ENCODE measurements at places on chromosomes 4 and X. TPM values are rescaled to one million over a fixed set of nuclear protein-coding genes. Genes with fewer than 3 reads are reported as not detected.

GRCh38 chr4:107757283-107757682 lies 37.2 kb upstream of the PAPSS1 start:
- no peak overlapping the region for H3K27ac ChIP-seq
- DNase-seq, result no peak
- no peaks in the 10 kb centered on the region for H3K4me1 ChIP-seq
- no peak overlapping the region for H3K4me3 ChIP-seq
- H3K36me3 ChIP-seq, result no peaks in the 10 kb centered on the region

DNA sequence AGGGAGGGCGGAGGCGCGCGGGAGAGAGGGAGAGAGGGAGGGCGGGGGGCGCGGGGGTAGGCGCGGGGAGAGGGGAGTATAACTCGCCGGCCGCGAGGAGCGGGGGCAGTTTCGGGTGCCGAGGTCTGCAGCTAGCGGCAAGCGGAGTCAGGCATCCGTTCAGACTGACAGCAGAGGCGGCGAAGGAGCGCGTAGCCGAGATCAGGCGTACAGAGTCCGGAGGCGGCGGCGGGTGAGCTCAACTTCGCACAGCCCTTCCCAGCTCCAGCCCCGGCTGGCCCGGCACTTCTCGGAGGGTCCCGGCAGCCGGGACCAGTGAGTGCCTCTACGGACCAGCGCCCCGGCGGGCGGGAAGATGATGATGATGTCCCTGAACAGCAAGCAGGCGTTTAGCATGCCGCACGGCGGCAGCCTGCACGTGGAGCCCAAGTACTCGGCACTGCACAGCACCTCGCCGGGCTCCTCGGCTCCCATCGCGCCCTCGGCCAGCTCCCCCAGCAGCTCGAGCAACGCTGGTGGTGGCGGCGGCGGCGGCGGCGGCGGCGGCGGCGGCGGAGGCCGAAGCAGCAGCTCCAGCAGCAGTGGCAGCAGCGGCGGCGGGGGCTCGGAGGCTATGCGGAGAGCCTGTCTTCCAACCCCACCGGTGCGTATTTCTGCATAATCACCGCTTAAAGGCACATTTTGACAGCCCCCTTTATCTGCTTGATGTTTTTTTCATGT lies at the start of gene POU4F2:
Gene POU4F2 (plus strand): TSS at position 108 of the 720 bp plus-strand sequence. CDS start 248 bp downstream, at position 356.
- H3K4me1 ChIP-seq, result peaks cover 9% of the 10 kb centered on the region
- no peak within 1 kb of the TSS for H3K27ac ChIP-seq
- peak within 1 kb of the TSS; percentile 56 for H3K4me3 ChIP-seq
- H3K27me3 ChIP-seq, result peaks cover 100% of the 10 kb centered on the region
- DNase-seq, result peak; percentile 76

- no peaks in the 10 kb centered on the region for H3K4me1 ChIP-seq
- no peaks in the 10 kb centered on the region for H3K27me3 ChIP-seq
- no peak overlapping the region for H3K27ac ChIP-seq
- no peak overlapping the region for H3K4me3 ChIP-seq
Measured at GRCh38 chr4:111748157-111748556, 397.1 kb upstream of the FAM241A start.

GRCh38 chr4:38015886-38016515 lies 55.8 kb downstream of the PTTG2 start:
- H3K27ac ChIP-seq, result no peak overlapping the region
- no peaks in the 10 kb centered on the region for H3K4me1 ChIP-seq
- H3K36me3 ChIP-seq, result peaks cover 4% of the 10 kb centered on the region

- H3K4me3 ChIP-seq, result no peak overlapping the region
- no peaks in the 10 kb centered on the region for H3K27me3 ChIP-seq
- no peak for DNase-seq
Measured at GRCh38 chrX:154549766-154550165, 2.3 kb downstream of the IKBKG start.

DNA sequence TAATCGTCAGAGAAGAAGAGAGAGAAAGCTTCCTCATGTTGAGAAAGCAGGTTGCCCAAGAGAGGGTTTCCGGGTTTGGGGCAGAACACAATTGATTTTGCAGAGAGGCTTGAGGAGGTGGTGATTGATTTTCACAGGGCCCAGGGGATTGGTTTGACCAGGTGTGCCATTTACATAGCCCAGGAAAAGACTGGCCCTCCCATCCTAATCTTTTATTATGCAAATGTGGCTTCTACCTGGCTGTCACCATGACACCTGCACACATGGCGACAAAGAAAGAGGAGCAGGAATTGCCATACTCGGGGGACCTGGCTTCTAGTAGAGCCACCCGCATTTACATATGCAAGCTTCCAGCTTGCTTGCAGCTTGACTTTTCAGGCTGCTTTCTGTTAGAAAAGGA lies 405.3 kb downstream of the PPP4R3C start:
- DNase-seq, result no peak
- H3K4me1 ChIP-seq, result no peaks in the 10 kb centered on the region
- no peaks in the 10 kb centered on the region for H3K36me3 ChIP-seq

- H3K4me1 ChIP-seq, result peaks cover 11% of the 10 kb centered on the region
- H3K27me3 ChIP-seq, result no peaks in the 10 kb centered on the region
- H3K36me3 ChIP-seq, result no peaks in the 10 kb centered on the region
- DNase-seq, result no peak
Measured at GRCh38 chr4:102584091-102584490, 82.9 kb downstream of the NFKB1 start.

GRCh38 chr4:28385801-28386200 lies 1525.2 kb downstream of the STIM2 start:
- DNase-seq, result no peak
- H3K27me3 ChIP-seq, result no peaks in the 10 kb centered on the region
- peaks cover 4% of the 10 kb centered on the region for H3K4me1 ChIP-seq
- H3K27ac ChIP-seq, result no peak overlapping the region
- H3K36me3 ChIP-seq, result no peaks in the 10 kb centered on the region
- no peak overlapping the region for H3K4me3 ChIP-seq

- H3K27ac ChIP-seq, result no peak overlapping the region
- H3K36me3 ChIP-seq, result no peaks in the 10 kb centered on the region
- no peak for DNase-seq
- no peaks in the 10 kb centered on the region for H3K27me3 ChIP-seq
- no peak overlapping the region for H3K4me3 ChIP-seq
- peaks cover 6% of the 10 kb centered on the region for H3K4me1 ChIP-seq
Measured at GRCh38 chr4:110130576-110131358, 67.6 kb downstream of the ELOVL6 start.

DNA sequence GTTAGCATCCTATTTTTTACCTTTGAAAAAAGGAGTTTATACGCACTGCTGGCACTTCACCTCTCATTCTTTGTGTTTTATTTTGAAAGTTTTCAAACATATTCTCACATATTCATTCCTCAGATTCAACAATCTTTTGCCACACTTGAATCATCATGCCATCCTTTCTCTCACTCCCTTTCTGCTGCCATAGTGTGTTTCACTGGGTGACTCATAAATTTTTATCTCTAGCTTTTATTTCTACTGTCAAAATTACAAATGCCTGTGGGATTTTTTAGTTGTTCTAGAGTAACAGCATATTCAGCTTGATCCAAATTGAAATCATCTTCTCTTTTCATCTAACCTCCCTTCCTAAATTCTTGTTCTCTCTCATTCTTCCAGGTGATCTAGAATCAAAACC lies 28.0 kb downstream of the MFSD8 start:
- H3K27ac ChIP-seq, result no peak overlapping the region
- H3K27me3 ChIP-seq, result no peaks in the 10 kb centered on the region
- no peak overlapping the region for H3K4me3 ChIP-seq
- H3K36me3 ChIP-seq, result peaks cover 5% of the 10 kb centered on the region
- no peaks in the 10 kb centered on the region for H3K4me1 ChIP-seq

DNA sequence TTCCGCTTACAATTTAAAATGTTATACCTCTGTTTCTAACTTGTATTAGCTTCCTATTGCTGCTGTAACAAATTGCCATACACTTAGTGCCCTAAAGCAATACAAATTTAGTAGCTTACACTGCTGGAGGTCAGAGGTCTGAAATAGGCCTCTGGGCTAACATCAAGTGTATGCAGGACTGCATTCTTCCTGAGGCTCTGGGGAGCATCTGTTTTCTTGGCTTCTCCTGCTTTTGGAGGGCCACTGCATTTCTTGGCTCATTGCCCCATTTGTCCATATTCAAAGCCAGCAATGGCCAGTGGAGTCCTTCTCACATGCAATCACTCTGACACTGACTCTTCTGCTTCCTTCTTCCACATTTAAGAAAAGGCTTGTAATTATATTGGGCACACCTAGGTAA lies 639.8 kb upstream of the INTU start:
- H3K4me3 ChIP-seq, result no peak overlapping the region
- no peaks in the 10 kb centered on the region for H3K27me3 ChIP-seq
- no peak for DNase-seq
- H3K4me1 ChIP-seq, result no peaks in the 10 kb centered on the region

DNA sequence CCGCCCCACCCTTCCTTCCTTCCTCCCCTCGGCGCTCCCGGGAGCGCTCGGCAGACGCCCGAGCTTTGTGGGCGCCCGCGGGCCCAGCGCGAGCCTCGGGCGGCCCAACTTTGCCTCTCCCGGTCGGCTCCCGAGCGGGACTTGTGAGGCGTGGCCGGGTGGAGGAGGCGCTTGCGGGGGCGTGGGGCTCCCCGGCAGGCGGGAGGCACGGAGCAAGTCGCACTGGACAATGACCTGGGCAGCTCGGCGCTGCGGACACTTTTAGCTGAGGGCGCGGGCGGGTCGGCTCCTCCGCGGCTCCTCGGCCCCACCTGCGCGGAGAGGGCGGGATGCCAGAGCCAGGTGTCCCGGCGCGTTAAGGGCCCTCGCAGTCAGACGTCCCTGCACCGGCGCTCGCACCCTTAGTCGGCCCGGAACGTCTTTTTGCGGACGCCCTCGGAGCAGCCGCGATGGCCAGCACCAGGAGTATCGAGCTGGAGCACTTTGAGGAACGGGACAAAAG lies 385 bp downstream of the DCLK2 start:
- H3K36me3 ChIP-seq, result no peaks in the 10 kb centered on the region
- H3K27me3 ChIP-seq, result peaks cover 76% of the 10 kb centered on the region
- H3K27ac ChIP-seq, result no peak overlapping the region
- H3K4me3 ChIP-seq, result peak overlapping the region; percentile 71

DNA sequence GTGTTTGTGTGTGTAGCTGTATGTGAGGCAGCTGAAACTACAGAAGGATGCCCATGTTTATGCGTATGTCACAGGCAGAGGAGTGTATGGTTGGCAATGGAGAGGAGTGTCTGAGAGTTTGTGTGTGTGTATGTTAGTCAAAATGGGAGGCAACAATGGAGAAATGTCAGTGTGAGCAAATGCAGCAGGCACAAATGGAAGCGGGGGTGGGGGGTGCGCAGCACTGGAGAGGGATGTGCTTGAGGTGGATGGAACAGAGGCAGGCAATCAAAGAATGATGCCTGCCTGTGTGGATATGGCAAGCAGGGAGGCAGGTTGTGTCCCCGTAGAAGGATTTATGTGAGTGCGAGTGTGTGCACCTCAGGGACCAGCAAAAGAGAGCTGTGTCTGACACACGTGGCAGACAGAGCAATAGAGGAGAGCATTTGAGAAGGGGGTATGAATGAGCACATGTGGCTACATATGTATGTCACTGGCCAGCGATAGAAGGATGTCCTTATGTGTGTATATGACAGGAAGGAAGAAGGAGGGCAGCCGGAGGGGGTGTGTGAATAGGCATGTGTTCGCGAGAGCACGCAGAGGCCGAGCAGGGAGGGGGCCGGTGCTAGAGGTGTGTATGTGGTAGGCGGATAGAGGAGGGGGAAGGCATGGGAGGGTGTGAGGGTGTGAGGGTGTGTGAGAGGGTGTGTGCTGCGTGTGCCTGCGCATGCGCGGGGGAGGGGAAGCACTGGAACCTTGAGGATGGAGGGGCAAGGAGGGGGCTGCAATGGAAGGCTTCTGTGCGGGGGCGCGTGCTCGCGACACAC lies 1.1 kb downstream of the PJA1 start:
- H3K4me1 ChIP-seq, result peaks cover 9% of the 10 kb centered on the region
- H3K36me3 ChIP-seq, result no peaks in the 10 kb centered on the region
- H3K27ac ChIP-seq, result no peak overlapping the region
- peak overlapping the region; percentile 82 for H3K4me3 ChIP-seq

DNA sequence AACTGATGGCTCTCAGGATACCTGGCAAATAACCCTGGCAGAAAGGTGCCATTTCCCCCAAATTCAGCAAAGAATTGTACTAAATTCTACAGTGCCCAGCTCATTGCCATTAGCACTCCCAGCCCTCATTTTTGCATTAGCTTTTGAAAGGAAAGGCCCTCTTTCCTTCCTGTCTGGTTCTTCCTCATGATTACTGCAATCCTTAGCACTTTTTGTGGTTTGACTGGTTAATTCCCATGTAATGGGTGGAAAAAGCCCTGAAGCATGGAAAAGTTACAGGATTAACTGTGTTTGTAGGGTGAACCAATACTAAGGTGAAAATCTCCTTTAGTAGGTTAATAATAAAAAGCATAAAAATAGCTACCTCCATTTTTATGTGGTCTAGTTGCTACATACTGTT lies 139.5 kb downstream of the NPNT start:
- no peak overlapping the region for H3K27ac ChIP-seq
- H3K4me1 ChIP-seq, result no peaks in the 10 kb centered on the region
- no peak overlapping the region for H3K4me3 ChIP-seq
- no peaks in the 10 kb centered on the region for H3K36me3 ChIP-seq
- no peak for DNase-seq
- H3K27me3 ChIP-seq, result no peaks in the 10 kb centered on the region

DNA sequence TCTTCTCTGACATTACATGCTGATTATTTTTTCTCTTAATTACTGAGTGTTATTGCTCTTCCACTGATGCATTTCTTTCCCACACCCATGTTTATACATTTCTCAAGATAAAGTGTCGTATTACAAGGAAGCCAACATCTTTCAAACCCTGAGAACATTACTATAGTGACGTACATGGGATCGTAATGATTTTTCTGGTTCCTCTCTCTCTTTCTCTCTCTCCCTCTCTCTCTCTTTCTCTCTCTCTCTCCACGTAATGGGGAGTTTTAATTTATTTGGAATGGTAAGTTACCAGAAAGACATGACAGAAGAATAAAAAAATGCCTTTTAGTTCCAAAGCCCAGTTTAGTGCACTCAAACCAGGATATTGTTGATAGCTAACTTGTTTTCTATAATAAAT lies 40.4 kb upstream of the MAPK10 start:
- H3K4me3 ChIP-seq, result no peak overlapping the region
- DNase-seq, result no peak
- H3K4me1 ChIP-seq, result peaks cover 3% of the 10 kb centered on the region
- H3K36me3 ChIP-seq, result no peaks in the 10 kb centered on the region
- no peaks in the 10 kb centered on the region for H3K27me3 ChIP-seq
- H3K27ac ChIP-seq, result no peak overlapping the region

DNA sequence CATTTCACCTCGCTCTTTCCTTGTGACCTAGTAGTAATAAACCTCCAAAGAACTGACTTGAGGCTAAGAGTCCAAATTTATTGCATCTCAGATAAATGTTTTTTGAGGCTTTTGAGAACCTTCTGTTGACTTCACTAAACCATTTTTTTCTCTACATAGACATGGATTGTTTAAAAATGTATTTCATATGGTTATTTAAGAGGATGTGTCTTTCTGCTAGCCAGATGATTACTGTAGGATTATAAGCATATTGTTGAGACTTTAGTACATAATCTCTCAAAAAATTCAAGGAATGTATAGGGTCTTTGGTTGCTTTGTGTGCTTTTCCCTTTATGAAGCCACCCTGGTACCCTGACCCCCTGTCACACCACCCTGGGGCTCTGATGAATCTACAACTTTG lies 44.8 kb downstream of the ATXN3L start:
- no peaks in the 10 kb centered on the region for H3K27me3 ChIP-seq
- H3K4me3 ChIP-seq, result no peak overlapping the region
- H3K36me3 ChIP-seq, result no peaks in the 10 kb centered on the region
- no peak for DNase-seq
- H3K27ac ChIP-seq, result no peak overlapping the region
- H3K4me1 ChIP-seq, result peaks cover 12% of the 10 kb centered on the region

CFP gene
- total RNA-seq, result 0.06 TPM

F8A1 gene
- total RNA-seq, result 5.5 TPM

POU3F4 gene
- total RNA-seq, result not detected

MAML3 gene
- total RNA-seq, result 13.5 TPM

ADAM29 gene
- not detected for total RNA-seq

CFAP47 gene
- total RNA-seq, result 0.13 TPM

XK gene
- total RNA-seq, result 1.0 TPM

UGT8 gene
- total RNA-seq, result 4.3 TPM

RRH gene
- not detected for total RNA-seq

CSAG1 gene
- not detected for total RNA-seq

MAGEA2 gene
- not detected for total RNA-seq

CCDC149 gene
- 5.0 TPM for total RNA-seq

Data from neural progenitor cell (in vitro differentiated cells).